Stimulated activated naive CD4-positive, alpha-beta T cell treated with Interleukin-2 at 50 U/mL for 16 hours (primary cell): ENCODE measurements at places on chromosomes 13 and 19.

GRCh38 chr13:23963947-23964346, 66.6 kb upstream of the C1QTNF9B start:
- DNase-seq, result no peak

DNA sequence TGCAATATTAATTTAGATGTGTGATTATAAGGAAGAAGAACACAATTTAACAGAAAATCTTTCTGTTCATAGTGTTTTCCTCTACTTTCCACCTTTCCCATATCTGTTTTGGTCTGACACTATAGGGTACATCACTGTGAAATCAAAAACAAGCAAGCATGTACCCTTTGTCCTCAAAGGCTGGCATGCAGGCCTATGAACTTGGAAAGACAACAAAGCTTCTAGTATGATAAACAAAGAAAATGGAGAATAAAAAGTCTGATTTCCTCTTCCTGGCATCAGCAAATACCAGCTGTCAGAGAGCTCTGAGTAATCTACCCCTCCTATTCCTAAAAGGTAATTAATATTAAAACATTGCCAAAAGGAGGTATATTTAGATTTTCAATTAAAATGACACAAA, 5.6 kb upstream of the NEK3 start:
- DNase-seq, result no peak

GRCh38 chr13:28558567-28558966, 63.6 kb upstream of the FLT1 start:
- DNase-seq, result no peak

DNA sequence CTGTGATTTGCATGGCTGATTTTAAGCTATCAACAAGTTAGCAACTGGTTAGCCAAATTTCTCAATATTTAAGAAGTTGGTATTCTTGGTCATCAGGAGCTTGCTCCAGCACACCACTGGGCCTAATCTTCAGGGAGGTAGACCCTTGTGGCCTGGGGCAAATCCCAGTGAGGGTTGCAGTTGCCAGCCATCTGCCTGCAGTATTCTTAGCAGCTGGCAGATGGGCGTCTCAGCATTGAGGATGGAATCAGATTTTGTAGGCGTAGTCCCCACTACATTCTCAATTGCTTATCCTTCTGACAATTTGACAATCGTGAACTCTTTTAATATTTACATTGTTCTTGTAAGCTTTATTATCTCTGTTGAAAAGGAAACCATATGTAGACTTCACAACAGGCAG, 1266.2 kb downstream of the SLITRK5 start:
- DNase-seq, result no peak

DNA sequence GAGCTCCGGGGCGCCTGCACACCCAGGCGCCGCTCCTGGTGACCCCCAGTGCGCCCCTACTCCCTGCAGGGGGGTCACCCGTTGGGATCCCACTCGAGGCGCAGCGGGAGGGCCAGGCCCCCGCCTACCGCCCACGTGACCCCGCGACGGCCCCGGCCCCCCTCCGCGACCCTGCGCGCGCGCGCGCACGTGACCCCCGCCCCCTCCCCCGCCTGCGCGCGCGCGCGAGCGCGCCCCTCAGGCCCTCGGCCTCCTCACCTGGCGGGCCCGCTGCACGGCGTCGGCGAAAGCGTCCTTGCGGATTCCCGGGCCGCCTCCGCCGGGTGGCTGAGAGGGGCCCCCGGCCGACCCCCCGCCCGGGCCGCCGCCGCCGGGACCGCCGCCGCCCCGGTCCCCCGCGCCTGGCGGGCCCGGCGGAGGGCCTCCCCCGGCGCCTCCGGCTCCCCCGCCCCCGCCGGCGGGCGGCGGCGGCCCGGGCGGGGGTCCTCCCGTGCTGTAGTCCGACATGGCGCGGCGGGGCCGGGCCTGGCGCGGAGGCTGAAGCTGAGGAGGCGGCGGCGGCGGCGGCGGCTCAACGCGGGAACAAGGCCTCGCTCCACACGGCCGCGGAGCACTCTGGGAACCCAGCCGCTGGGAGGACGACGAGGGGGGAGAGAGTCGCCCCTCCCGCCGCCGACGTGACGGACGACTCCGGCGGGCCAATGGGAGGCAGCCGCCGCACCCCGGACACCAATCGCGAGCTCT, at the start of gene KHSRP:
KHSRP (minus strand) TSS at position 617 of the 744 bp plus-strand sequence; CDS start at position 507, 110 bp downstream.
- peak; percentile 5 for DNase-seq

DNA sequence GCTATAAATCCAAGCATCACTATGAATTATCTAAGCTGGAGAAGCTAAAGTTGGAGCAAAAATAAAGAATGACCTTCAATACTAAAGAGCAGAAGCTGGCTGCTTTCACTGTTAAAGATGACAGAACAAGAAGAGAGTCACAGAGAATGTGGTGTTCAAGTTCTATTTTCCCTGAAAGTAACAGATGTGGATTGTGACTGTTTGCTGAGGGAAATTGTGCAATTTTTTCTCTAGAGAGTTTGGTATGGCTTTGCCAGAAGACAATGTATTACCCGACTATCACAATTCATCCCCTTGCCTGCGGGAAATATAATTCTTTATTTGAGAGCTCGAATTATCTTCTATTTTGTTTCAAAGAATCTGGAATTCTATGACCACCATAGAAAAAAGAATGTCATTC, 83.1 kb downstream of the TNFSF13B start:
- DNase-seq, result no peak

- peak; percentile 6 for DNase-seq
Measured at GRCh38 chr13:42039457-42039945, 8.9 kb upstream of the DGKH start.

DNA sequence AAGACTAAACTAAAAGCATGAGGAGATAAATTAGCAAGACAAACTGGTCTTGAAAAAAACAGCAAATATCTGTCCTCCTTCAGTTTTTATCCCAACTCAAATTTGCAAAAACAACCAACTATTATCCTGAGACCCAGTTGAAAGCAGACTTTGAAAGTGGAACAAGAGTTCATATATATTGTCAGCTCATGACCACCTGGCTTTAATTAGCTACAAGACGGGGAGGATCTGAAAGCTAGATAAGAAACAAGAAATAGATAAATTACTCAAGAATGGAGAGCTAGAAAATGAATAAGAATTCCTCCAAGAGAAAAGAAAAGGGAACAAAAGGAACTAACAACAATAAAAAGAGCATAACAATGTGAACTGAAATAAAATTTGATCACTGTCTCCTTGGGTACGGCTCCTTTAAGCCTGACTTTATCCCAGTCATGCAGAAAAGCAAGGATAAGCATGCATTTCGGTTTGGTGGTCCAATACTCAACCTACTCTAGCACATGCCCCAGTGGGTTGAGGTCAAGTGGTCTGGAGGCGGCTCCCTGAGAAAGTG, 246.9 kb downstream of the DCLK1 start:
- no peak for DNase-seq

- peak; percentile 72 for DNase-seq
Measured at GRCh38 chr19:16283210-16284061, 41.2 kb upstream of the KLF2 start.

- no peak for DNase-seq
Measured at GRCh38 chr13:30240608-30241007, 66.7 kb downstream of the KATNAL1 start.

DNA sequence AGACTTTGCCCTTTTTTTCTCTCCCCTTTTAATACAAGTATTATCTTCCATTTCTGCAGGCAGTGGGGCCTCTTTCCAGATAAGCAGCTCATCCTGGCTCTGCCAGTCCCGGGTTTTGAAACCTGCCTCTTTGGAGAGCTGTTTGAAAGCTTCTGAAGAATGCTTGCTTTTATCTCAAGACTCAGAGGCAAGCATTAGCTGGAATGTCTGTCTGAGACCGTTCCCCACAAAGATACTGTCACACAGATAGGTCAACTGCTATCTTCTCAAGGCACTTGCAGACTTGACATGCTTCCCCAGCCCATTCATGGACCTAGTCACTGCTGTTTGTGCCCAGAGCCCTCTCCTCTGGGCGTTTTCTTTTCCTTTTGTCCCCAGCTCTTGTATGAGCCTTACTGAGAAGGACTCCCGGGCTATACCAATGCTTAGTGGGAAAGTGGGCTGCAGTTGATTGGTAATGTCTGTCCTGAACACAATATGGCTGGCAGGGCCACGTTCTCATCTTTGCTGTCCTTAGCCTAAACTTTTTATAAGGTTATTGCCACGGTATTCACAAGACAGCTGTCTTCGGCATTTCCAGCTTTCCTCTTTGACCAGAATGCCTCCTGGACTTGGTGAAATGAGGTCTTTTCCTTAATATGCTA, 13.4 kb downstream of the SERP2 start:
- DNase-seq, result no peak

- DNase-seq, result no peak
Measured at GRCh38 chr13:107830804-107831203, 384.5 kb downstream of the LIG4 start.
